Activated CD4-positive, alpha-beta memory T cell treated with anti-CD3 and anti-CD28 coated beads, Interleukin-2, amount 10 ng/mL, durations not matched to agents 7 days and 5 days (primary cell): ENCODE measurements at places on chromosomes 11 and 22.
A peak's percentile ranks its signal among the peaks of the same experiment; 100 is the strongest.

DNA sequence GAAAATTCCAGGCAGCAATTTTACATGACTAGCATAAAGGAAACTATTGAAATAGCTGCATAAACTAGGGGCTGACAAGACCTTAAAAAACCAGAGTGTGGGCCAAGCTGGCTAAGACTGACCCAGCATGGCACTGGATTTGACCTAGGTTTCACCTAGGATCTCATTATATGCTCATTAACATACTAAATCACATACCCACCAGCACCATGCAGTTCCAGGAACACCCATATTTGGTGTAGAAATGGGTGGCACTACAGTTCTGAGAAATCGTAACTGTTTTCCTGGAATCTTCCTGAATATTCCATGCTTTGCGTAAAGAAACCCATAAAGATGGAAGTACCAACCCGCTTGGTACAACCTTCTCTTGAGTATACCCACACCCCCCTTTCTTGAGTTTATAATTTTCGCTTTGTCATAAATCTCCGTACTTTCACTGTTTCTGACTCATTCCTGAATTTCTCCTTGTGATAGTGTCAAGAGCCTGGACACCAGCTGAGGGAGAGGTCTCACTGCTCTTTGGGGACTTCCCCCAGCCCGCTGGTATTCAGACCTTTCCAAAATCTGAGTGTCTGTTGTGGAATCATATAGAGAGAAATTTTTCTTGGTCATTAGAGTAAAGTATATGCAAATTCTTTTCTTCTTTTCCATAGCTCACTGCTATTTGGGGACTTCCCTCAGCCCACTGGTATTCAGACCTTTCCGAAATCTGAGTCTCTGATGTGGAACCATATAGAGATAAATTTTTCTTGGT lies 55.1 kb downstream of the MTMR3 start:
- DNase-seq: no peak

DNA sequence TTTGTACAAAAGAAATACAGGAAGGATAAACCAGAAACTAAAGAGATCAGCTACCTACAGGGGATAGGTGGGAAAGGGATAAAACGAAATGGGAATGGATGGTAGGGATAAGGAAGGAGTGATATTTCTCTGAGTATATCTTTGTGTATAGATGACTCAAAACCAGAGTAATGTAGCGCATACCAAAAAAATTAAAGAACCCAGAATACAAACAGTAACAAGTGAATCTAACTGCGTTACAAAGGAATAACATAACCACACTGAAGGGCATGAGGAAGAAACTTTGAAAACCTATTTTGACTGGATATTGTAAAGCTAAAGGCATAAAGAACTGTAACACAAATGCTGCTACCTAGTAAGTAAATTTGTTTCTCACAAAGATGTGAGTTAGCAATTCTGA lies 37.9 kb downstream of the MAPK1 start:
- DNase-seq: no peak

DNA sequence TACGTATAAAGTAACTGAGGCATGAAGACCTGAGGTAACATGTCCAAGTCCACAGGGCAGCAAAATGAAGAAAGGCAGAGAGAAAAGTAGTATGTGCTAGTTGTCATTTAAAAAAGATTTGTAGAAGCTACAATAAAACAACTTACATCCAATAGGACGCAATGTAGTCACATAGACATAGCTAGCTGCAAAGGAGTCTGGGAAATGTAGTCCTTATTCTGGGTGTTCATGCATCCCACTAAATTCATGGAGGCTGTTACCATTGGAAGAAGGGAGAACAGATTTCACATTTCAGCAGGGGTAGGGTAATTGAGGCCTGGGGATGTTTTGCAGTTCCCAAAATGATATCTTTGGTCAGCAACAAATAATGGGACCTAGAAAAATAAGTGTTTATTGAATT lies 571.4 kb downstream of the MIAT start:
- DNase-seq: no peak

- peak; percentile 67 for DNase-seq
Measured at GRCh38 chr11:64186492-64187165, 658 bp downstream of the STIP1 start.

- DNase-seq: no peak
Measured at GRCh38 chr11:35850191-35850590, 93.7 kb upstream of the LDLRAD3 start.

DNA sequence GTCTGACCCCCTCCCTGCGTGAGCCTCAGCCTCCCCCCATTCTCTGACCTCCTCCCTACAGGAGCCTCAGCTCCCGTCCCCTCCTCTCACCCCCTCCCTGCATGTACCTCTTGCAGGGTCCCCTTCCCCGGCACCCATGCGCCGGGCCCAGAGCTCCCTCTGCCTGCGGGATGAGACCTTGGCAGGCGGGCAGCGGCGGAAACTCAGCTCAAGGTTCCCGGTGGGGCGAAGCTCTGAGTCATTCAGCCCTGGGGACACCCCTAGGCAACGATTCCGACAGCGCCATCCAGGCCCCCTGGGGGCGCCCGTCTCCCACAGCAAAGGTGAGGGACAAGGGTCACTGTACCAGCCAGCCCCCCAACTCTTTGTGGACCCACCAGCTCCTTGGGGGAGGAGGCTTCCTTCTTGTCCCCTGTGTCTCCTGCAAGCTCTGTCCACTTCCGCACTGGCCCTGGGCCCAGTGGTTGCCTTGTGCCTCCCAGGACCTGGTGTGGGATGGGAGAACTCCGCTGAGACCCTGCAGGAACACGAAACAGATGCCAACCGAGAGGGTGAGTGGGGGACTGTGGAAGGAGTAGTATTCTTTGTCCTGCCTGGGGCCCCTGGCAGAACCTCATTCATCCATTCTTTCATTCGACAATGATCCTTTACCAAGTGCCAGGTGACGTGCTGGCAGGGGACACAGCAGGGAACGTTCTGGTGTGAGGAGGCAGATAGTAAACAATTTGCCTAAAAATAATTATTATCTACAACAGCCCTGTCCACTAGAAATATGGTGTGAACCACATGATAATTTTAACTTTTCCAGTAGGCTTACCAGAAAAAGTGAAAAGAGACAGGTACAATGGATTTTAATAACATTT lies 3.7 kb upstream of the RPS6KA4 start:
- peak; percentile 26 for DNase-seq

DNA sequence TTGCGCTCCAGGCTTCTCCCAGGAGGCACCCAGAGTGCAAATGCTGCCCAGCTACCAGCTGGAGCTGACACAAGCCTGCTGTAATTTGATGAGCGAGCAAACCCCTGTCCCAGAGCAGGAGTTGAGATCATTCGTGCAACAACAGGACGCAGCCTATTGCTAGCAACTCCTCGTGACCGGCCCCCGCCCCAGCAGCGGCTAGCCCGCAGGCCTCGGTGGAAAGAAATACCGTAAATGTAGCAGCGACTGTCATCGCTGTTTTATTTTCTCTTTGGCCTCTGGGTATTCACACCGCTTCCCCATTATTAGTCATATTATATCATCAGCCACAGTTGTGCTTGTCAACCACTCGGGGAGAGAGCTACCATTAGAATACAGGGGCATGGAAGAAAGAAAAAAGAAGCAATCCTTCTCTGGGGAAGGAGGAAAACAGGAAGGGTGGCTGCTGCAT lies 59.2 kb upstream of the ATXN10 start:
- peak; percentile 71 for DNase-seq

DNA sequence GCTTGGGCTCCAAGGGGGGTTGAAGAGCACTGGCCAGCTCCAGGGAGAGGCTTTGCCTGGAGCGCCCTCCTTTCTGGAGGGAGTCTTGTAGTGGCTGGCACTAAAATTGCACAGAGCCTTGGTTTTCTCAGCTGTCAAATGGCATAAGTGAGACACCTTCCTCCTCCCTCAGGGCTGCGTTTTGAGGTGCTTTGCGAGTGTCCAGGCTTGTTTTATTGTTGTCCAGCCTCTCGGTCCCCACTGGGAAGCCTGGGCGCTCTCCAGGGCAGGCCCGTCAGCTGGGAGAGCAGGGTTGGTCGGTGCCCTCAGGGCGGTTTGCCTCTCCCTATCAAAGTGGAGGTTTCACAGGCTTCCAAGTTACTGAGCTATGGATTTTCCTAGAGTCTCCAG lies 149.3 kb upstream of the B3GAT1 start:
- peak; percentile 10 for DNase-seq

DNA sequence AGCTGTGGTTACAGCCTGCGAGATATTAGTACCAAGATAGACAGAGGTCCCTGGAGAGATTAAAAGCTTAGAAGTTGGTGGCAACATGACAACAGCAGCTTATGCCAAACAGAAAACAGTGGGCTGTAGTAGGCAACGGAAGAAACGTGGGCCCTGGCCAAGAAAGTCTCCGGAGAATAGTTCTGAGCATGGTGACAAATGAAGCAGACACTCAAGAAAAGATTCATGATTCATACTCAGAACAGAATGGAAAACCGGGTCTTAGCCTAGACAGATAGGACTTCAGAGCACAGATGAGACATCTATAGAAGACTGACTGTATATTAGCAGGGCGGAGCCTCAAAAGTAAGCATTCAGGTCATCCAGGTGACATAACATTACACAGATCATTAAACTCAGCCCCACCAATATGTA lies 727.4 kb downstream of the ETS1 start:
- DNase-seq: no peak

- no peak for DNase-seq
Measured at GRCh38 chr11:14012846-14013245, 50.3 kb downstream of the SPON1 start.

DNA sequence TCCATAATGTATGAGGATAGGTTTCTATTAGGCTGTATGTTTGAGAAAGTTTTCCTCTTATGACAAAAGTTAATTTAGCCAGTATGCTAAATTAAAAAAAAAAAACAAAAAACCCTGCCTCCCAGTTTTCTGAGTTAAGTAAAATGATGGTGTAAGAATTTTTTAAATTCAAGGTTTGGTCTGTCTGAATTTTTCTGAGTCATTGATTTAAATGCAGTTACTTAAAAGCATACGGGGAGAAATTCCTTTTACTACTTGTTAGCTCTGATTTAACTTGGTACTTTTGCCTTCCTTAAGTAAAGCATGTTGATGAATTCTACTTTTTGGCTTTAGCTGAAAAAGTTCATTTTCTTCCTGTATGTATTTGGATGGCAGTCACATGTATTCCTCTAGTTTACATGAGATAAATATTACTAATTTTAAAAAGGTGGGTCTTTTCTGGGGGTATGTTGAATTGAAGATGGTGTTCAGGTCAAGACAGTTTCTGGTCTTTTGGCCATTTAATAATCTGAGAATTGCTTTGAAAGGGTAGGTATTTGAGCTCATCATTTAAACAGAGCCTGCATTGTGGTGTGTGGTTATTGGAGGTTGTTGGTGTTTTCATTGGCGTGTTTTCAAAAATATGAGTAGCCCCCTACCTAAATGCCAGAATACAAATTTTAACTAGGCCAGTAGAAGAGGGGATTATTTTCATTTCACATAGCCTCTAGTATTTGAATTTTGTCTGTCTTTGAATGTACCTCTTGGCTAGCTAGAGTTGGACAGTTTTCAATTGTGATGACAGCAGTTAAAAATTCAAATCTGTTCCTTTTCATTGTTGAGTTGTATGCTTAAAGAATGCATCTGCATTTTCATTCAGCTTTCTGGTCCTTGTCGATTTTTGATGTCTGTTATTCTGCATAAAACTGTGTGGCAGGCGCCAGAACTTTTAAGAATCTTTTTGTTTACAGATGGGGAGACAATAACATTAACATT lies 64.7 kb downstream of the MTMR3 start:
- no peak for DNase-seq

DNA sequence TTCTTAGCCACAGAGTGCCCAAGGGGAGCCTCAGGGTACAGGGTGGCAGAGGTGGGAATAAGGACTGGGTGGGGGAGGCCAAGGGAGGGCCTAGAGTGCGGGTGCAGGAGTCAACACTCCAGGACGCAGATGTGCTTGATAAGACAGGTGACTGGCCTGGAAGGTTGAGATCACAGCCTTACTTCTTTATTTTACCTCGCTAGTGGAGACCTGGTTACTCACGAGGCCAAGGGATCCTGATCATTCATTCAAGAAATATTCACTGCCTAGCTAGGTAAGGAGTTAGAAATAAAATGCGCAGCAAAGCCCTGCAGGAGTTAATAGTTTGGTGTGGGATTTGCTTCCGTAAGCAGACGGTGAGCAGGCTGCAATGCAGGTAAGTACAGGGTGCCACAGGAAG lies 13.2 kb upstream of the PEX26 start:
- DNase-seq: no peak

DNA sequence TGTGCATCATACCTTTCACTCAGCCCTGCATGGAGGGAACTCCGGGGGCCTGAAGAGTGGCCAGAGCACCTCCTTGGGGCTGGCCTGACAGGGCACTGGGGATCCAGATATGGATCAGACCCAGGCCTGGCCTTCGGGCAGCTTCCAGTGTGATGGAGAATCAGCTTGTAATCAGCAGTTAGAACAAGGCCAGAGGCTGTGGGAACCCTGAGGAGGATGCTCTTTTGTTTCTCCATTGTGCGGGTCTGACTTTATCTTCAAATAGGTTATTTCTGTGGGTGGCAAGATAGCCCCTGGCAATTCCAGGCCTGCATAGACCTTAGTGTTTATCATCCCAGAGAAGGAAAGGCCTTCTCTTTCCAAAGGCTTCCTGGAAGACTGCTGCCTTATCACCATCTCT lies 12.3 kb downstream of the DGAT2 start:
- DNase-seq: no peak

DNA sequence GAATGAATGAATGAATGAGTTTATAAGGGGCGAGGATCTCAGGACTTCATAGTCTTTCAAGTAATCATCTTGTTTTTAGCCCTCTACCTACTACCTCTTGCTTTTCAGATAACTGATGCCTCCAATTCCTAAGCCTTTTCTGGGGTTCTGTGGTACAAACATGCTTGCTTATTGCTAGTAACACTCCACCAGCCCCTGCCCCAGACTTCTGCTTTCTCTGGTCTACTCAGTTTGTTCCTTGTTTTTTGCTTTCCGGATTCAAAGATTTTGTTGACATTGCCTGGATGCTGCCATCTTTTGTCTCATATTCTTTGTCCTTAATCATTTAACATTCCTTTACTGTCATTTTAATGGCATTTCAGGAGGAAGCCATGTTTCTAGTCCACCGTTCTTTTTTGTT lies 8.9 kb upstream of the TMEM9B start:
- DNase-seq: no peak

DNA sequence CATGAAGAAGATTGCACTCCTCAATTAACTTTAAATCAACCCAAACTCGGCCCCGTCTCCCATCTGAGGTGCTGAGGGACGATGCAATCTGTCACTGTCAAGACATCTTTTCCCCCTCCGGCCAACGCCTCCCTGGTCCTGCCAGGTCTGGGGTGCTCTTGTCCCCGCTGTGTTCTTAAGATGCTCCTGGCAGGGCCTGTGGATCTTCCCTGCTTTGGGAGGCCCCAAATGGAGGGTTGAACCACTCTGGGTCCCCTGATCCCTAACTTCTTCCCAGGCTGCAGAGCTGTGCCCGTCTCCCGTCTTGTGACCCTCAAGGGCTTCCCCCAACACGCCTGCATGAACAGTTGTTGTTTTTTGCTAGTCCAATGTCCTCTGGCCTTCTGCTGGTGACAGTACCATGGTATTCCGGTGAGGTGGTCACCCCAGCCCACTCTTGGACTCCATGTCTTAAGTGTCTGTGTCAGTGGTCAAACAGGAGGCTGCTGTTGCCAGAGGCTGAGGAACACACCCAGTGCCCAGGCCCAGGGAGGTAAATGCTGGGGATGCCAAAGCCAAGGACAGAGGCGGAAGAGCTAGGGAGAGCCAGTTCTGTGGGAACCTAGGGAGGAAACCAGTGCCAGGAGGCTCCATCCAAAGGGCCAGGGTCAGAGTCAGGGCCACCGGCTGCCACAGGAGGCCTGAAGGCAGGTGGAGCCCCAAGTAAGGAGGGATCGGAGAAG lies 70.6 kb upstream of the SHANK2 start:
- DNase-seq: no peak
